ENCODE measurements at places on chromosomes 6 and 20.
A peak's percentile ranks its signal among the peaks of the same experiment; 100 is the strongest.

DNA sequence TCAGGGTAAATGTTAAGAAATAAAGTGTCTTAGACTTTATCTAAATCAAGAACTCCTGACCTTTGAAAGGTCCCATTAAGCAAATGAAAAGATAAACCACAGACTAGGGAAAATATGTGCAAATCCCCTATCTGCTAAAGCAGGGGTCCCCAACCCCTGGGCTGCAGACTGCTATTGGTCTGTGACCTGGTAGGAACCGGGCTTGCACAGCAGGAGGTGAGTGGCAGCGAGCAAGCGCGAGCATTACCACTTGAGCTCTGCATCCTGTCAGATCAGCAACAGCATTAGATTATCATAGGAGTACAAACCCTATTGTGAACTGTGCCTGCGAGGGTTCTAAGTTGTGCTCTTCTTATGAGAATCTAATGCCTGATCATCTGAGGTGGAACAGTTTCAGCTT lies 42.4 kb downstream of the LCA5 start:
- DNase-seq = no peak

DNA sequence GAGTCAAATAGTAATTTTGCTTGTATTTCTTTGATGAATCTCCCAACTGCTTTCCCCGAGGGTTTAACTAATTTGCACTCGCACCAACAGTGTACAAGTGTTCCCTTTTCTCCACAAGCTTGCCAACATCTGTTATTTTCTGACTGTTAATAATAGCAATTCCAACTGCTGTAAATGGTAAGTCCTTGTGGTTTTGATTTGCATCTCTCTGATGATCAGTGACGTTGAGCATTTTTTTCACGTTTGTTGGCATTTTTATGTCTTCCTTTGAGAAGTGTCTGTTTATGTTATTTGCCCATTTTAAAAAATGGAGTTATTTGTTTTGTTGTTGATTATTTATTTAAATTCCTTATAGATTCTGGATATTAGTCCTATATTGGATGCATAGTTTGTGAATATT lies 399.8 kb upstream of the MAN1A1 start:
- DNase-seq = no peak

DNA sequence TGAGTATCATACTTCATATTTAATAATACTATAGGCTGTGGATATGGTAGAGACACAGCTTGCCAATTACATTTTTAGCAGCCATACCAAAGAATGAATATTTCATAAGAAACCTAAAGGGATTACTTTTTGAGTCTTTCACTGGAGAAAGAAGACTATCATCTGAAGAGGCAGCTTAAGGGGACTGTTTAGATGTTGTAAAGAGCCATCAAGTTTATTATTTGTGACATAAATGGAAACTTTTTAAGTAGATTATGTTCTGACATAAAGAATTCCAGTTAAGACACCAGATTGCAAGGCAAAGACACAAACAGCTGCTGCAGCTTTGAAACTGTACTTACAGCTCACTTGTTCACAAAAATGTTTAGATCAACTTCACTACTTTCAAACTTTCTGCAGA lies 429.4 kb downstream of the TFAP2A start:
- DNase-seq = no peak

- no peak for DNase-seq
Measured at GRCh38 chr6:999552-999951, 306.6 kb upstream of the EXOC2 start.

- DNase-seq = no peak
Measured at GRCh38 chr6:126107475-126108166, 121.3 kb downstream of the TRMT11 start.

DNA sequence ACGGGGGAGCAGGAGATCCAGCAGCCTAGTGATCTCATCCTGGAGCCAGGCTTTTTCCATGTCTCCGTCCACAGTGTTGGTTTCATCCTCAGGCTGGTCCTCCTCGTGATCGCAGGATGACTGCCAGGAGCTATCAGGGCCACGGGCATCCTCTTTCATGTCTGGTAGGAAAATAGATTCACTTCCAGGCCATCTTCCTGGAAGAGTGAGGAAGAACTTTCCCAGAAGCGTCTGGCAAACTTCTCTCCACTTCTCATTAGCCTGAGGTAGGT lies 15.3 kb upstream of the SLC9A8 start:
- no peak for DNase-seq

DNA sequence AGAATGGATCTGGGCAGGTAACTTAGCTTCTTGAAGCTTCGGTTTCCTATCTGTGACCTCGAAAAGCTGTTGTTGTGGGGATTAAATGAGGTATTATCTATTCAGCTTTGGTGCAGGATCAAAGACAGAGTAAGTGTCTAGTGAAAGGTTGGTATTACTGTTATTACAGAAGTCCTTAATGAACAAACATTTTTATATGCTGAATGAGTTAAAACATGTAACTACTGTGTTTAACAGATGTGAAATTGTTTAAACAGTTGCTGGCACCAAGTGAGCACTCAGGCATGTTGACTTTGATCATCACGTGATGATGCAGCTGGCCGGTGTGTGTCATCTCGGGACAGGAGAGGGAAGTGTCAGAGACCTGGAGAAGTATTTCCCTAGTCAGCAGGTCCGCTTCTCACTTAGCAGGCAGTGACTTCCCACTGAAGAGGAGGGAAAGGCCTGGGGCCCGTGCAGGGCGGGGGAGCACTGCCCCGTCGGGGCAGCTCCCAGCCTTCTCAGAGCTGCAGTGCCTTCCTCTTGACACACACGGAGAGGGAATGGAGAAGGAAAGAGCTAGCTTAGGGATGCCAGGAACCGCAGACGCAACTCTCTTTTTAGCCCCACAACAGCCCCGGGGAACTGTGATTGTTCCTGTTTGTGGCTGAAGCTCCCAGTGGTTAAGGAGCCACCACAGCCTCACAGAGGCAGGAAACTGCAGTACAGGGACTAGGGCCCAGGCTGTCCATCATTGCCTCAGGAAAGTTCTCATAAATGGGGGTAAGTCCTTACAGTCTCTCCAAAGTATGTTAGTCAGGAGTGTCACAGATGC lies 18.0 kb downstream of the TUBB2A start:
- no peak for DNase-seq

DNA sequence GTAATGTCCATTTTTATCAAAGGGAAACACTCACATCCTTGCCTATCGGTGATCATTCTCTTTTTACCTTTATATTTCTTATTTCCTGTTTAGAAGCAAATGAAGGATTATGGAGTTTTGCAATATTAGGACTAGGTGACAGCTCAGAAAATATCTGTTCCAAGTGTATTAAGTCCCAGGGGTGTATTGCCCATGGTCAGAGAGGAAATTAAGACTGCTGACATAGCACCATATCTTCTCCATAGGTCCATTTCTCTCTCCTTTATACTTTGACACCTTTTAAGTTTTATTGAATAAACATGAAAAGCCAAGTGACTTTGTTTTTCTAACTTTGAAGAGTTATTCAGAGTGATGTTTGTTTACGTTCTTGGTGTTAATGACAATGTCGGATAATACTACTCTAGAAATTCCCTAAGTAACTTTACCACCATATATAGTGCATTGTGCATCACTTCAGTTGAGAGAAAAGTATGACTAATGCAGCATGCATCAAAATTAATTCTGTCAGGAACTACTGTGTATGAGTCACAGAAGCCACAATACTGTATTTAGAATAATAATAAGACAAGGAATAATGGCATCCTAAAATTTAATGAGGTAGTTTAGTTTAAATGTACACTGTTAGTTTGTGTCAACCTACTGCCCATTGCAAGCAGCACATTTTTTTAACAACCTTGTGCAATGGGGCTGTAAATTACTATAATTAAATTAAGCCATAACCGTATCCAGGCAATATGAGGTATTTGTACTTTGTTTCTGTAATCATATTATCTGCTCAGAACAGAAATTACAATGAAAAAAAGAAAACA lies 474.4 kb upstream of the RNF217 start:
- no peak for DNase-seq

DNA sequence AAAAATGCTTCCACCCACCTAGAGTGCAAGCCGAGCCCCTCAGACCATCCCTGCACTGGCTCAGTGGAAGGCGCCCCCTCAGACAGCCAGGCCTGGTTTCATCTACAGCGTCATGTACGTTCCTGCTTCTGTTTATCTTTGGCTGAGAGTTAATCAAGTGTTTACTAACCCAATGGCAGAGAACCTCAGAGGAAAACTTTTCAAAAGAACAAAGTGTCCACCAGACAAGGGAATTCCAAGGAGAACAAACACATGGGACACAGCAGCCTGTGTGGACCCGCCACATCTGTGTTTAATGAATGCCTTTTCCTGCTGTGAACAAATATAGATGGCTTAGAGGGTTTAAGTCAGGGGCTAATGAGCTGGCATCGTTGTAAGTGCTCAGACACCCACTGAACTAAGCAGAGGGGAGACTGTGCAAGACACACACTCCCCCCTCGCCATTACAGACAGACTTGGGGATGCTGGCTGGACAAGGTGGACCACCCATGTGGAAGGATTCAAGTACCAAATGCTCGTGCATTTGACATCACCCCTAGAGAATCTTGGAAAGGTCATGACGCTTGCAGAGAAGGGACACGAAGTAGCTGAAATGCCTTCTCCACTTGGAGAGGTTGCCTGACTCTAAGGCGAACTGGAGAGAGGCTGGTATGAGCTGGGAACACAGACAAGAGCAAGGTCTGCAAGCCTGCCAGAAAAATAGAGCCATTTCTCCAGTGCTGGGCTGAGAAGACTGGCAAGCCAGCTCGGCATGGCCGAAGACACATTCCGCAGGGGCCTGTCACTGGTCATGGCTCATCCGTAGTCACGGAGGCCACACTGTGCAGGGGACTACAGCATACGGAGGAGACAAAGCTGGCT lies 53.5 kb upstream of the NXT1 start:
- no peak for DNase-seq

DNA sequence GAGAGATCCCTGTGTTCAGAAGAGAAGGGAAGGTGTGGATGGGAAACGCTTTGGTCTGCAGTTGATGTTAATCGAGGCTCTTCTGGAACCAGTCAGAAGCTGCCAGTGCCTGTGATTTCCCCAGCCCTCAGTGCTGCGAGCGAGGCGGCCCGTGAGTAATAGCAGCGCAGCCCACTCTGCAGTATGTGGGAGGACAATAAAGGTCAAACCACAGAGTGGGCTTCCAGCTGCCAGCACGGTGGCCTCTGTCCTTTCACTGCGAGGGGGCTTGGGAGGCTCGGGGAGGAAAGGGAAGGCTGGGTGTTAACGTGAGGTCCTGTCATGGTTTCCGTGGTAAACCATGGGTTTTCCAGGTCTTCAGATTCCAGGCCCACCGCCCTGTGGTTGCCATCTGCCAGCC lies 32.3 kb upstream of the TAGAP start:
- no peak for DNase-seq

DNA sequence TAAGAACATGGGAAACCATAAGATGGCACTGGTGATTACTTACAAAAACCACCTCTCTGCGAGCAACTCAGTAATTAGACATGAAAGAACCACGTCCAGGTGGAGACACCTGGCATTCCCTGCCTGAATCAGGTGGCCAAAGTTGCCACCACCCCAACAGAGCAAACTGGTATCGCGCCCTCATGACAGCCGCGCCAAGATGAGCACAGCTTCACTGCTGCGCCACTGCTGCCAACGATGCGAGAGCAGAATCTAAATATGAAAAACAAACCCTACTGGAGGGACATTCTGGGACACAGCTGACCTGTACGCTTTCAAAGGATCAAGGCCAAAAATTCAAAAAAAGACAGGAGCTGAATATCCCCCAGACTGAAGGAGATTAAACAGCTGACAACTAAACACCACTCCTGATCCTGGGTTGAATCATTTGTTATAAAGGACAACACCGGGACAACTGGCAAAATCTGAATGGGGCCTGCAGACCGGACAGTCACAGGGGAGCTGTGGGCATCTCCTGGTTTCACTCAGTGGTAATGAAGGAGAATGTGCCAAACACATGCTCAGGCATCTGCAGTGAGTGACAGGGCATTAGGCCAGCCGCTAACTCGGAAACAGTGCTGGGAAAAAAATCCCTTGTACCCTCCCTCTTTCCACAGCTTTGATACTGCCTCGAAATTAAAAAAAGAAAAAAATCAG lies 17.4 kb downstream of the CST7 start:
- no peak for DNase-seq

DNA sequence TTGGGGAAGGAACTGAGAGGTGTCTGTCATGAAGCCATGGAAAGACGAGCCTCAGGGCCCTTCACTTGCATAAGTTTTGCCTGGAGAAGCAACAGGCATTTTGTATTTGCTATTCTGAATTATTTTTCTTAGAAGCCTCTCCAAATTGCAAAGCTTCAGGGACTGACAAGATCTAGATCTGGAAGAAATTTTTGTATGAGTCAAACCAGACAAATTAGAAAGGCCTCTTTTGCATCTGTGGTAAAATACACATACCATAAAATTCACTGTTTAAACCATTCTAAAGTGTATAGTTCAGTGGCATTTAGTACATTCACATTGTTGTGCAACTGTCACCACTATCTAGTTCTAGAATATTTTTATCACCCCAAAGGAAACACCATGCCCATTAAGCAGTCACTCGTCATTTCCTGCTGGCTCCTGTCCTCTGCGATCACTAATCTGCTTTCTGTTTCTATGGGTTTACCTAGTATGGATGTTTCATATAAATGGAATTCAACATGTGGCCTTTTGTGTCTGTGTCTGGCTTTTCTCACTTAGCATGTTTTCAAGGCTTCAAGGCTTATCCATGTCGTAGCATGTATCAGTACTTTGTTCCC lies 269.1 kb downstream of the PHF3 start:
- DNase-seq = peak; percentile 9

DNA sequence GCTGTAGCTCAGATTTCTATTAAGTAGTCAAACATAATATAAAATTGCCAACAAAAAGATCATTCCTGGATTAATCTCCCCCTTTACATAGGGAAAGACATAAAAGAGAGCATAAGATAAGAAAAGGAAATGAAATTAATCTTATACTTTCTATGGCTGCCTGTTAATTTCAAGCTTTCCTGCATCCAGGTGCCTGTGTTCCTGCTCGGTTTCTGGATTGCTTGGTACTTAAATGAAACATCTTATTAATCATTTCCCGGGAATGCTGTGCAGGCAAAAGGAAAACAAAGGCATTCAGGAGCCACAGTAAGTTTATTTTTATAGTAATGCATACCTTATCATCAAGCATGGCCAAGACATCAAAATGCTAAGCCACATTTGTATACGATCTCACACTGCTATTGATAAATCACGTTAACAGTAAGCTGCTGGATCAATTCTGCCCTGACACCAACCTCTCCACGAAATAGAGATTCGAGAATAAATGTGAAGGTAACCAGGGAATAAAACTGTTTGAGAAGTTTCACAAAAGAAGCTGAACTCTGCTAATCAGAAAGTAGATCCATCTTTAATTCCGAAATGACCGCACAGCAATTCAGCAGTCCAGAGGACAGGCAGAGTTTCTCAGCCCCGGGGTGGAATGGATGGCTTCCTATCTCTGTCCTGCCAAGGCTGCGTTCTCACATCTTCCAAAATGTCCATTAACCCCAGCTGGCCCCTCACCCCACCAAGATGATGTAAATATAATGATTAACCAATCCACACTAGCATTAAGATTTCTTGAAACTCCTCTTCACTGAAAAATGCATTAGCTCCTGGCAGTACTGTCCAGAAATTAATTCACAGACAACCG lies 32.6 kb upstream of the APCDD1L start:
- DNase-seq = no peak

GRCh38 chr6:82083646-82084045 lies 163.9 kb downstream of the IBTK start:
- DNase-seq = no peak

Measured in BE2C (cell line).